ENCODE measurements at places on chromosomes 7 and 10.
A peak's percentile ranks its signal among the peaks of the same experiment; 100 is the strongest.

GRCh38 chr10:124231168-124232155 is 138.1 kb upstream of the CHST15 start:
- DNase-seq, result no peak

DNA sequence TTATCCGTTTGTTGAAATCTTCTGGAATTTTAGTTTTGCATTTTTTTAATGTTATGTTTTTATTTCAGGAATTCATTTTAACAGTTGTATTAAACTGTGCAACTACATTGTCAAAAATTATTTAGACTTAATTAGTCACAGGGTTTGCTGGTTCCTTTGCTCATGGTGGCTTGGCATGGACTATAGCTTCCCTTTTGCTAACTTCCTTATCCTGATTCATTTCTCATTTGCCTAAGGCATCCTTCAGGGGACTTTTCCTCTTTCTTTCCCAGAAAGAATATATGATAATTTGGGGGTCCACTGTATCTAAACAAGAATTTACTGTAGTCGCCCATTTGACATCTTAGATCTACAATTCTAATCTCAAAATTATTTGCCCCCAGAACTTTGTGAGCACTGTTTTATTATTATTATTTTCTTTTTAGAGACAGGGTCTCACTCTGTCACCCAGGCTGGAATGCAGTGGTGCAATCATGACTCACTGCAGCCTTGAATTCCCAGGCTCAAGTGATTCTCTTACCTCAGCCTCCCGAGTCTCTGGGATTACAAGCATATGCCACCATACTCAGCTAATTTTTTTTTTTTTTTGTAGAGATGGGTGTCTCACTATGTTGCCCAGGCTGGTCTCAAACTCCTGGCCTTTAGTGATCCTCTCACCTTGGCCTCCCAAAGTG is 13.9 kb downstream of the FIGNL1 start:
- peak; percentile 47 for DNase-seq

GRCh38 chr7:157926107-157926506 is 589.3 kb downstream of the DNAJB6 start:
- DNase-seq, result no peak

GRCh38 chr10:81315026-81315425 is 560.0 kb upstream of the NRG3 start:
- DNase-seq, result no peak

DNA sequence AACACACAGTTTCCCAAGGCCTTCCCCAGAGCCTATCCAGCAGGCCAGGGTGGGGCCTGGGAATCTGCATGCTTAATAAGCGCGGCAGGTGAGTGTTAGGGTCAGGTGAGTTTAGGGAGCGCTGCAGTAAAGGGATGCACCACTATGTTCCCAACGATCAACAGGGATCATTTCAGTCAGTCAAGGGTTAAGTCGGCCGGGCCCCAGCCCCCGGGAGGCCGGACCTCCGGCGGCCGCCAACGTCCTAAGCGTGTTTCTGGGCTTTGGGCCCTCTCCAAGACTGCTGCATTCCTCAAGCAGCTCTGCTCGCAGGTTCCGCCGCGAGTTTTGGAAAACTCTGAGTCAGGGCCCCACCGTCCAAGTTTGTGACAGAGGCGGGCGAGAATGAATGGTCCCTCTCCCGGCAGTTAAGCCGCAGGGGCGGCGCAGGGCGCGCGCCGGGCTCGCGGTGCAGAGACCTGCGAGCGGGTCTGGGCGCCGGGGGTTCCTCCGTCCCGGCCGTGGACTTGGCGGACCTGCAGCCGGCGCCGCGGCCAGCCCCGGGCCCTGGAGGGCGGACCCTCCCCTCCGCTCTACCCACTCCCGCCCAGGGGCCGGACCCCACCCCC is 81.6 kb downstream of the ARHGAP22 start:
- DNase-seq, result peak; percentile 95

- DNase-seq, result no peak
Measured at GRCh38 chr10:130360826-130361311, 224.7 kb downstream of the GLRX3 start.

DNA sequence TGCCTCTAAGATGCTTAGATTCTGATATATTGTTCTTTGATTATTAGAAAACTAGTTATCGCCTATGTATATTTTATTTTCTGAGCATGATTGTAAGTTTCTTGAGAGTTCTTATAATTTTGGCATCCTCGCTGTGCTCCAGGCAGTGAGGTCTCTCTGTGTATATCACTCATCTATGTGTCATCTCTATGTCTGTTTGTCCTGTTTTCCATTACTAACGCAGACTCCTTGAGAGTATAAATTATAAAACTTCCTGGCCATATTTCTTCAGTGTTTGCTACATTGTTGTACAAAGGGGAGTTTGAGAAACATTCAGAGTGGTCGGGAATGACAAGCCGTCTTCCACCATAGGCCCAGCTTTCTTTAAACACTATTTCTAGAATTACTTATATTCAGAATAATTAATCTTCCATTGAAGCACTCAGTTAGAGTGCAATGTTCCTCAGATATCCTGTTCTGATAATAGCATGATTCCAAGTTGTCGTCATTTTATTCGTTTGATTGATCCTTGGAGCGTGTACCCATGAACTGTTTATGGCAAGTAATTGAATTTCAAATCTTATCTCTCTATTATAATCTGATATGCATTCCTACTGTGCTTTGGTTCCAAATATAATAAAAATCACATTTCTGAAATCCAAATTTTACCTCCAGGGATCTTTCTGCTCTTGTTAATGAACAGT is 206.6 kb downstream of the BAMBI start:
- no peak for DNase-seq

GRCh38 chr10:79358811-79359210 is 11.5 kb downstream of the PPIF start:
- DNase-seq, result no peak

DNA sequence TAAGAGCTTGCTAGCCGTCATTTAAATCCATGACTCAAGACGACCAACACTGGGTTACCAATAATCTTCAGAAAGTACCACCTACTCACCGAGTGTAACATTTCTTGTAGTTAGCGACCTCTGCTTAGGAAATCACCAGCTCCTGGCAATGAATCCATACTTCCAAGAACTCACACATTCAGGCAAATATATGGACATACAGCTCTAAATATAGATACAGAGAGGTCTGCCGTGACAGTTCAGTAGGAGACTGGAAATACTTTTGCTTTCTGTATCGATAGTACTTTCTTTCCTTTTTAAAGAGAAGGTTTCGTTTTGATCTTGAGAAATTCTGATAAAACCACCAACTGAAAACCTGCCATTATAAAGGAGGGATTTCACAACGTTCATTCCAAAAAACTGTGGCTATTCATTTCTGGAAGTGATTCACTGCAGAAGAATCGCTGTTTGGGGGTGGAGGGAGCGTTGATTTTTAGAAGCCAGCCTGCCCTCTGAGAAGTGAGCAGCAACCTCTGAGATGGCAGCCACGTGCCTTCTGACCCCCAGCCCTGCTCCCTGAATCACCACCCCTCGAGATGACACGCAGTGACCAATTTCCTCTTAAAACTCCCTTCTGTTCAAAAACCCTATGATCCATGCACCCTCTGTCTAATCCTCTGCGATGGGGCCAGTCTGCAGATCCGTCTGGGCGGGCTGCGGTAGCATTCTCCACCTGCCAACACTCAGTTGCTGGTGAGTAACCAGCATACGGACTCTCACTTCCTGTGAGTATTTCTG is 179.0 kb upstream of the KLF14 start:
- DNase-seq, result peak; percentile 82

GRCh38 chr10:25047591-25048301 is 31.3 kb downstream of the THNSL1 start:
- peak; percentile 72 for DNase-seq

GRCh38 chr10:71840177-71840957 is 10.7 kb downstream of the PSAP start:
- peak; percentile 88 for DNase-seq
